ENCODE measurements at places on chromosomes 2 and 18.

GRCh38 chr2:236101311-236101950 is 66.8 kb downstream of the GBX2 start:
- DNase-seq, result no peak

DNA sequence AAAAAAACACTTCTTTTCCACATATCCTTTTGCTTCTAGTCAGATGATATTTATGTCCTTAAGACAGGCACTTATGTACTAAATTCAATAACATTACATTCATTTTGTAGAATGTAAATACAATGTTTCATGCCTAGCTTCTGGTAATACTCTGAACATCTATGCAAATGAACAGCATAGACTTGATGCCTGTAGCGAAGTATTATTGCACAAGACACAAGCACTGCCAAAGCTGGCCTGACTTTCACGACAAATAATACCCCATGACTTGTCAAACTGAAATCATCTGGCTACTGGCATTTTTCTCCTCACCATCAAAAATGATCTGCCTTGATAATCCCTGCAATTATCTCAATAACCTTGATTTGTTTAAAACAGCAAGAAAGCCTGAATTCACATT is 101.3 kb downstream of the L3MBTL4 start:
- DNase-seq, result no peak

- DNase-seq, result no peak
These were observed 111.2 kb upstream of the CD226 start for GRCh38 chr18:70058916-70059315.

DNA sequence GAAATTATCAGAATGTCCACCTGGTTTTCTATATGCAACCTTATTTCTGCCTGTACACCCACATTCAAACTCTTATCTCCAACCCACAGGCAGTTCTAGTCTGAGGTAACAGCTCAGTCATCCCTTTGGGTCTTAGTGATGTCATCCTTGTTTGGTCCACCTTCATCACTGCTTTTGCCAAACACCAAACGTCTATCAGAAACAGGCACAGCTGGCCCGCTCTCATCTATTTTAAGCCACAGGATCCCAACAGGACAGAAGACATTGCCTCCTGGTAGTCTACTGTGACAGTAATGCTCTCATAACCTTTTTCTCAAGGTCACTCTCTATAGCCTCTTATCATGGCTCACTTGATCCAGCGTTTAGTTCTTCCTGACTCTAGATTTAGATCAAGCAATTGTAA is 99.0 kb upstream of the CHAC2 start:
- DNase-seq, result no peak

- no peak for DNase-seq
These were observed 511.4 kb downstream of the KCNJ3 start for GRCh38 chr2:155209696-155210450.

GRCh38 chr2:102130647-102130991 is 11.9 kb upstream of the IL1R1 start:
- DNase-seq, result no peak

GRCh38 chr2:126244937-126245336 is 411.0 kb upstream of the GYPC start:
- DNase-seq, result no peak

- no peak for DNase-seq
These were observed 16.7 kb upstream of the IL1A start for GRCh38 chr2:112800881-112801583.

DNA sequence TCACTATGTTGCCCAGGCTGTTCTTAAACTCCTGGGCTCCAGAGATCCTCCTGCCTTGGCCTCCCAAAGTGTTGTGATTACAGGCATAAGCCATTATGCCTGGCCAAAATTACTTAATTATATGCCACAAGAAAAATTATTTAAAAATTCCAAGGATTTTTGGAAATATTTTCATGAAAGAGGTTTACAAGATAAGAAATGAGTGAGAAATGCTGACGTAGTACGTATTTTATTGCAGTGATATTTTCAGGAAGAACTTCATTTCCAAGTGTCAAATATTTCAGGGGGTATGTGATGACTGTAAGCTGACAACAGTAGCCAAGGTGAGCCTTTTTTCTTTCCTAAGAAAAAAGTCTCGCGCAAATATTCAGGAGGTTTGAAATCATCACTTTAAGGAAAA is 20.8 kb downstream of the NIF3L1 start:
- no peak for DNase-seq

GRCh38 chr2:152581360-152581759 is 135.9 kb downstream of the PRPF40A start:
- no peak for DNase-seq

DNA sequence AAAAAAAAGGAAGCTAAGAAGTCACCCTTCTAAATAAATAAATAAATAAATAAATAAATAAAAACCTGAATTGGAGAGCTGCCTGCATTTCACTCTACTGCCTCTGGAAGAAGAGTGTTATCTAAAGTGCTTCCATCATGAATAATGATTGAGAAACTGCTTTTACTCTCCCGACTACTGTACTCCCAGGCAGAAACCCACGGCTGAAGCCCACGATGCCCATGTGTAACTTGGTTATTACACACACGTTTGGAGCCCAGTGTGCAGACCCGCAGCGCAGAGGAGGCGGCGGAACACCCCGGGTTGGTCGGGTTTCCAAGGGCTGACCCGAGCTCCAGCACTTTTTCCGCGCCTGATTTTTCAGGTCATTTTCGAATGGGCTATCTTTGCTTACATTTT is 697 bp upstream of the SPATS2L start:
- DNase-seq, result peak; percentile 80

GRCh38 chr2:230924470-230925341 is at the start of gene GPR55:
GPR55 (minus strand) TSS chr2:230925242; CDS start chr2:230910962, 14,280 bp downstream.
- DNase-seq, result no peak

DNA sequence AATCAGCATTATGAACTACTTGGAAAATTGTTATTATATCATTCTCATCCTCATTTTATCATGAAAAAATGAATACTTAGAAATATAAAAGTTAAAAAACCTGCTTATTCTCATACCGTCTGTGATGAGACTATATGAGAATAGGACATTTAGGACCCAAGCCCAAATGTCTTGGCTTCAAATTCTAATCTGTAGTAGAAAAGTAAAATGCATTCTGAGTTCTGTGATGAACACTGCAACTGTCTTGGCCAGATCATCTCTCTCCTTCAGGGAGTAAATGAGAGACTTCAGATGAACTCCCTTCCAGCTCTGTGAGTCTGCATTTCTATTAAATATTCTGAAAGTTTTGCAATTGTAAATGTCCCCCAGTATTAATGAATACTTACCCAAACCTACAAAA is 940.7 kb upstream of the KLHL29 start:
- no peak for DNase-seq

DNA sequence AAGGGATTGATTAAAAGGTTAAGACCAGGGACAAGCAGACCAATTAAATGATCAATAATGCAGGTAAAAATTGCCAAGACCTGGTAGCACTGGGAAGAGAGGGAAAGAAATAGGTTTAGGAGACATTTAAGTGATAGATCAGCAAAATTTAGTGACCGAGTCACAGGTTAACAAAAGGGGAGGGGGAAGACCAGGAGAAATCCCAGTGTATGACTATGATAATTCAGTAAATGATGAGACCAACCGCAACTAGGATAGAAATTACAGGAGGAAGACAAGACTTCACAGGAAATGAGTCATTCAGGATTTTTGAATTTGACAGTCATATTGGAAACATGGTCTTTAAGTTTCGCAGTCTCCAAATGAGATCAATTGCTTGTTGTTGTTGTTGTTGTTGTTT is 62.9 kb downstream of the COBLL1 start:
- no peak for DNase-seq

- no peak for DNase-seq
These were observed 177.9 kb upstream of the ARL4C start for GRCh38 chr2:234674781-234675201.

DNA sequence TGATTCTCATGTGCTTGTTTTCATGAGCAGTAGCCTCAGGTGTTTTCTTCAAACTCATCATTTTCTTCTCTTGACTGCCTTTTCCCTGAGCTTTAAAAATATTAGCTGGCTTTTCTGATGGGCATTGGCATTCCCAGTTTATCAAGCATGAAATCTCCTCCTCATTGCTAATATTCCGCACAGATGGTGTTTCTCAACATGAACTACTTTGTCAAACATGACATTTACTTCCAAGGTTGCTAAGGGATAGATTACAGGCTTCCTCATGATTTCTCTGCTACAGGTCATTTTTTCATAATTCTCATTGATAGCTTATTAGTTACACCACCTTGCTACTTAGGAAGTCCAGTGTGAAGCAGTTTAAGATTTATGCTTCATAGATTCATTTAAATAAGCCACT is 1116.9 kb upstream of the CNTNAP5 start:
- no peak for DNase-seq

GRCh38 chr2:165877565-165878550 is 75.7 kb downstream of the TTC21B start:
- DNase-seq, result no peak

- DNase-seq, result no peak
These were observed 121.9 kb downstream of the HDAC4 start for GRCh38 chr2:239278941-239279365.

- DNase-seq, result peak; percentile 91
These were observed 887.9 kb downstream of the NRXN1 start for GRCh38 chr2:50143822-50144575.

GRCh38 chr18:58525517-58525916 is 103.4 kb downstream of the ALPK2 start:
- DNase-seq, result no peak

- DNase-seq, result no peak
These were observed 274.9 kb downstream of the CLIP4 start for GRCh38 chr2:29390136-29390535.

GRCh38 chr2:48059975-48060374 is 153.7 kb upstream of the FBXO11 start:
- no peak for DNase-seq

DNA sequence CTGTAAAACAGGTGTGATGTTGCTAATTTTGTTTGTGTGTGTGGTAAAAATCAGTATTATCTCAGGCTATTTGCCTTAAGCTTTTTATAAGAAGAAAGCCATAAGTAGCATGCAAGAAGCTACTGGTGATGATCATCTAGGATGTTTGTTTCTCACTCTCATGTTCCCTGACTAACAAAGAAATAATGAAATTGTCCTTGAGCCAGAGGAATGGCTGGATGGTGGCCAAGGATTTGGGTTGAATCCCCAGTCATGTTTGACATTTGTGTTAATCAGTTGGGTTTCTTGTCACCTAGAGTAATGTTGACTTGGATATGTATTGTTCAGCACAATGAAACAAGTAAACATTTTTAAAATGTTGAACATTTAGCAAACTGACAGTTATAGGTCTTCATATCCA is 496.8 kb upstream of the ZEB2 start:
- no peak for DNase-seq

DNA sequence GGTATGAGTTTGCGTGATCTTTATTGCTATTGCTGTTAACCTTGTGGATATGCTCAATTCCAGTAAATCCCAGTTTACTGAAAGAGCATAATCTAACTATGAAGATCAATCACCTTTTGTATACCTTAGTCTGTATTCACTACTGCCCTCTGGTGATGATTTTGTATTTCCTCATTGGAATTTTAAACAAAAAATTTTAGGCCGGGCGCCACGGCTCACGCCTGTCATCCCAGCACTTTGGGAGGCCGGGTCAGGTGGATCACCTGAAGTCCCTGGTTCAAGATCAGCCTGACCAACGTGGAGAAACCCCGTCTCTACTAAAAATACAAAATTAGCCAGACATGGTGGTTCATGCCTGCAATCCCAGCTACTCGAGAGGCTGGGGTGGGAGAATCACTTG is 5.1 kb downstream of the COMMD1 start:
- DNase-seq, result no peak

GRCh38 chr18:63457977-63458376 is 18.8 kb upstream of the SERPINB5 start:
- DNase-seq, result no peak

- no peak for DNase-seq
These were observed 13.1 kb downstream of the ZAP70 start for GRCh38 chr2:97726261-97727064.

GRCh38 chr18:36628435-36629137 is 200.2 kb downstream of the TPGS2 start:
- DNase-seq, result no peak

GRCh38 chr2:9982248-9982647 is 30.8 kb downstream of the GRHL1 start:
- no peak for DNase-seq

DNA sequence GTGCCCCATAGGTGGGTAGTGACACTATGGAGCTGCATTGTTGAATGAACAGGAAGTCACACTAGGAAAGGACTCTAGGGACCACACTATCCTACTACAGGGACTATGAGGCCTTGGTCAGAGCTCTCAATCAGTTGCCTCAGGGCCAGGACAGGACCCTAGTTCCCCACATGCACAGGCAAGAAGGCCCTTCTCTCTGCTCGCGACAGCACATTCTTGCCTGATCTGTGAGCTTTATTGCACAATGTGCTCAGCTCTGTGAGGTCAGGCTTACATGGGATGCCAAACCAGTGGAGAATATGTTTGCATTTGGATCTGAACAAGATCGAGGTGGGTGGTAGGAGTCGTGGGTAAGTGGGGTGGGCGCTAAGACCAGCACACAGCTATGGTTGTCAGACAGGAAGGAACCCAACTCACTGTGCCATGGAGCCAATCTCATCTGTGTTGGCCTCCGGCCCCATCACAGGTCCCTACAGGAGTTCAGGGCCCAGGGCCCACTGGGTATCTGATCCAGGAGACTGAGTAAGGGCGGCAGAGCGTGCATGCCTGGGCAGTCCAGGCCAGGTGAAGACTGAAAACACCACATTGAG is 8.0 kb downstream of the PCARE start:
- DNase-seq, result no peak

DNA sequence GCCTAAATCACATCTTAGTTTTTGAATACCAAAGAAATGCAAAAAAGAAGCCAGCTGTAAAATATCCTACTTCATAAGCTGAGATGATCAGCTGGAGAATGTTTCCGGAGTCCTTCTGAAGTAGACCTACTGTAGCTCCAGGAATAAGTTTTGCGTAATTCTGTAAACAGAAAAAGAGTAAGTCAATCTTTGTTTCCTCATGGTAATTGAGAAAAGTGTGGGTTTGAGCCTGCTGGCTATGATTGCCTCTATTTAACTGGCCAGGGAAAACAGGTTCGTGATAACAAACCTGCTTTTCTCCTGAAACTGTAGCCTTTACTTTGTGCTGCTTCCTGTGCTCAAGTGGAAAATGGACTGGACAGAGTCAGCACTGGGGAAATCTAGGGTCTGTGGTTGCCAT is 58.2 kb downstream of the ITGB6 start:
- DNase-seq, result no peak

DNA sequence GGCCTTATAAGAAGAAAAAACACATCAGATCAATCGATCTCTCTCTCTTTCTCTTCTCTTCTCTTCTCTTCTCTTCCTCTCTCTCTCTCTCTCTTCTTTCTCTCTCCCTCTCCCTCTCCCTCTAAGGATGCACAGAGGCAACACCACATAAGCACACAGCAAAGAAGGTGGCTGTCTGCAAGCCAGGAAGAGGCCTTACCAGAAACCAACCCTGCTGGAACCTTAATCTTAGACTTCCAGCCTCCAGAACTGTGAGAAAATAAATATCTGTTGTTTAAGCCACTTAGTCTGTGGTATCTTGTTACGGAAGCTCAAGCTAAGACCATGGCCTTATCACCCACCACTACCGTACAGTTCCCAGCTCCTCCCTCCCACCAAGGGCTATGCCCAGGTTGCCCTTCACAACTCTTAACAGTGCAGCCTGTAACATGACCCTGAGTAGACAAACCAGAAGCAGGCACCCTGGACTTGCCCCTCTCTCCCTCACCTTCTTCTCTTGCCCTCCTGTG is 25.2 kb upstream of the TMEM237 start:
- DNase-seq, result no peak

- no peak for DNase-seq
These were observed 500.2 kb downstream of the FBXO15 start for GRCh38 chr18:73647391-73647790.
